ENCODE measurements at places on chromosomes 3 and 15.

- DNase-seq = no peak
Measured at GRCh38 chr15:80953001-80953952, 36.3 kb downstream of the MESD start.

DNA sequence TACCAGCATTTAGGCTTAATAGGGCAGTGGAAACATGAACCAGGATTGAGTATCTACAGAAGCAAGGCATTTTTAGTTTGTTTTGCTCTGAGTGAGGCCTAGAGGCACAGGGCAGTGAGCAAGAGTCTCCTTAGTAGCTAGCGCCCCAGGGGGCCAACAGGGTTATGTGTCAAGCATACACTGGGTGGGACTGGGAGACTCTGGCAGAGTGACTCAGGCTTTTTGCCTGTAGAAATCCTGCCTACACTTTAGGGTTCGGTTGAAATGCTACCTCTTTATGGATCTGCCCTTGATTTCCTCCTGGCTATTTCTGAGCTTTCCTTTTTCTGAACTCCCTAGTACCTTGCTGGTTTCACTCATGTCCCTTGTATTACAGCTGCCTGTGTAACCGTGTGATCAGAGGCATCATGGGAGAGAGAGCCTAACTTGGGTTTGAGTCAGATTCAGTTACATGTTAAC is 72.2 kb downstream of the TOP2B start:
- no peak for DNase-seq

DNA sequence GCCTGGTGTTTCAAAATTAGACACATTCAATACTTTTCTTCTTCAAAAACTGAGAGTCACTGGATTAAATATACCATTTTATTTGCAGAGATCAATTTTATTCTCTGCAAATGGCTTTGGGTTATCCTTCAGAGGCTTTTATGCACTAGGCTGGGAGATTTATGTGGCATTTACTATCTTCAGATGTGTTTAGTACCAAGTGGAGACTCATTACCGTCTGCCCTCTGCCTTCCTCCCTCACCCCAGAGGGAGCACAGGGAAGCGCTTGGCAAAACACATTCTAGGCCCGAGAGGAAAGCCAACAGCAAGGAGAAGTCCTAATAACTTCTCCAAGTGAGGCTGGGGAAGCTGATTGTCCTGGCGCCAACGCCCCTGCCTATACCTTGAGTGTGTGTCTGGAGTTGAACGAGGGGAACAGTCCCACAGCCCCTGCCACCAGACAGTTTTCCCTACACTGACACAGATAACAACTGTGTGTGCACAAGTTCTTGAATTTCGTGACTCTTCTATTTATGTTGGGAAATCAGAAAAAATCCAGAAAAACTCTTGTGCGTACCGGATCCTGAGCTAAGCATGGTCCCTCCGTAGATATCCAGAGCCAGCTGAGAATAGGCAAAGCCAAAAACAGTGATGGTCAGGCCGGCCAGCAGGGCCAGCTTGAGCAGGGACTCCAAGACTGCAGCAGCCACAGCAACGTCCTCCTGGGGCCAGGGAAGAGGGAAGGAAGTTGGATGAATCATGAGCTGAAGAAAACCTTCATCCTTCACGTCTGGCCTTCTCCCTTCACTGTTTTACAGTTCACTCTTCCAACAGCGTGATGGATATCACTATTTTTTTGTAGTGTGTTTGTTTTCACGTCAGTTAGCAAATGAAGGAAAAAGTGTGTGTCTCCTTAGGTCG is 26.6 kb downstream of the RFT1 start:
- DNase-seq = no peak

DNA sequence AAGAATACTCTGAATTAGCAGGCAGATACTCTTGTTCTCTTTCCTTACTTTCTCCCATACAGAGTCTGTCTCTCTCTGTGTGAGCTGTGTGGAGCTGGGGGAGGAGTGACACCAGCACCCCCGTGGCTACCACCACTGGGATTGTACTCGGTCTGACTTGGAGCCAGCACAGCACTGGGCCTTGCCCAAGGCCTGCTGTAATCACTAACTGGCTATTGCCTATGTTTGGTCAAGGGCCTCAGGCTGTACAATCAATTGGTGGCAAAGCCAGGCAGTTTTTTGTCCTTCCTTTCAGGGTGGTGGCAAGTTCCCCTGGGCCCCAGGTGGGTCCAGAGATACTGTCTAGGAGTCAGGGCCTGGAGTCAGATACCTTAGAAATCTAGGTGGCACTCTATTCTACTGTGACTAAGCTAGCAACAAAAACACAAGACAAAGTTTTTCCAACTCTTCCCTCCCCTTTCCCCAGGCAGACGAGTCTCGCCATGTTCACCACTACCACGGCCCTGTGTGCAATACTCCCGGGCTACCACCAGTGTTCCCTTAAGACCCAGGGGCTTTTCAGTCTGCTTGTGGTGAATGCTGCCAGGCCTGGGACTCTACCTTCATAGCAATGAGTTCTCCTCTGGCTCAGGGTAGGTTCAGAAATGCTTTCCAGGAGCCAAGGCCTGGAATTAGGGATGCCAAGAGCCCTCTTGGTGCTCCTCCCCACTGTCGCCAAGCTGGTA is 151.8 kb downstream of the KCNAB1 start:
- no peak for DNase-seq

DNA sequence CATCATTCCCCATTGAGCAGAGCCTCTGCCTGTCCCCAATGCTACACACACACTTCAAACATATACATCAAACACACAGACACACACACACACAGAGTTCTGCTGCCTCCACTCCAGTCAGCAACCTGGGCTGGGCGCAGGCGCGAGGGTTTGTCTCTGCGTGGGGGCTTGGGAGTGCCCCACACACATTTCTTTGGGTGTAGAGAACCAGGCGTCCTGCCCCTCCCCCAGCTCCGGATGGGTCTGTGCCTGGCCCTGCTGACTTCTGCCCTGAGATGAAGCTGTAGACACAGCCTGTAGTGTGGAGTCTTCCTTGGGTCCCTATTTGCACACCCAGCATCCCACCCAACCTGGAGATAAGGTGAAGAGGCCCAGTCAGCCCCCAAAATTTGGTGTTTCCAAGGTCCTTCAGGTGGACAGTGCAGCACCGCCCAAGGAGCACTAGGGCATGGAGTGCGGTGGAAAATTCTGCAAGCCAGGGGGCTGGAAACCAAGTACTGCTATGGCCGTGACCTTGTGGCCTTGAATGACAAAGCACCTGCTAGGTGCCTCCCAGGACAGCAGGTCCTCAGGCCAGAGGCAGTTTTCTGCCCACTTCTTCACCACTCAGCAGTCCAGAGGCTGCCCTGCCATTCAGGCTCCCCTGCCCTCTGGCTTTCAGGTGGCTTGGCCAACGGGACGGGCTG is 26.8 kb downstream of the FBXW12 start:
- DNase-seq = no peak

GRCh38 chr15:37100966-37101215 is 542 bp upstream of the MEIS2 start:
- DNase-seq = no peak

- DNase-seq = no peak
Measured at GRCh38 chr15:39869254-39869653, 50.8 kb downstream of the GPR176 start.

DNA sequence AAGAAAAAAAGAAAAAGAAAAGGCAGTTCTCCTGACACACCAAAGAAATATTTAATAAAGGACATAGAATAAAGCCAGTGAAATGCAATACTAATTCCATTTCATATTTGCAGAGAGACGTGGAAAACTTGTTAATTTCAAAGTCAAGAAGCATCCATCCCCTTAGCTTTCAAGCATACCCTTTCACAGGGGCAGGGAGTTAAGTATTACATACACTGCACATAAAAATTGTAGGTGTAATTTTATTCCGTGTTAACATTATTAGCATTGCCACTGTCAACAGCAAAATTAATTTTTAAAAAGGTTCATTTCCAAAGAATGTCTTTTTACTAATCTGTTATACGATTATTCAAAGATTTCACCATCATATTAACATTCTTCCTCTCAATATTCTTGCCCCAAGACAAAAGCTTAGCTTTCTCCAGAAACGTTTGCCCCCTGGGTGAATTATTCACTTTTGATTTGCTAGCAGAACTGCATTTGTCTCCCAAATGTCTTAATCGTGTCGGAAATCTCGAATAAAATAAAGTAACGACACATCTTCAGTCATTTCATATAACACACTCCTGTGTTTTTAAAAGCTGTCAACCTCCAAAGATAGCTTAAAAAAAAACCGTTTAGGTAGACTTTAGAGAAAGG is 517.9 kb downstream of the MECOM start:
- DNase-seq = no peak

DNA sequence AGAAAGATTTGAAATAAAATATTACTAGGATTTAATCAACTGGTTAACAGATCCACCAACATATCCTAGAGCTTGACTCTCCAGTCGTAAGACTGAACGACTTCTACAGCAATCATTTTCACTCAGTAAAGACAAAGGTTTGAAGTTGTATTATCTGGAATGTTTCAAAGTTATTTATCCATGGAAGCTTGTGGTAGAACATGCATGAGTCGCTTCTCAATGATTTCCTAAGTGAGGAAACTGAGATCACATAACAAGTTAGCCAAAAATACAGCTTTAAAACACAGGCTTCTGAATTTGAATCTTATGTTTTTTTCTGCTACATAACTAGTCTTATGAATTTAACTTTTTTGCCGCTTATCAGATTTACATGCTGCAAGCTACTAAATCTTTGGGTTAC is 241.8 kb downstream of the FOXP1 start:
- no peak for DNase-seq
